B cell (primary cell): ENCODE measurements at places on chromosomes 5 and 9. TPM values are rescaled to one million over a fixed set of nuclear protein-coding genes. Genes with fewer than 3 reads are reported as not detected.

The TAF1L gene
- not detected in 2 replicates for polyA plus RNA-seq

The SLC36A3 gene
- not detected in 2 replicates for polyA plus RNA-seq

The SPATA31A3 gene
- not detected in 2 replicates for polyA plus RNA-seq

The PCDHGA6 gene
- 0.33 and 0.78 TPM in 2 replicates for polyA plus RNA-seq

The ANKRD31 gene
- polyA plus RNA-seq, result 0.06 and 0.09 TPM in 2 replicates

The SPINK4 gene
- polyA plus RNA-seq, result not detected in 2 replicates

The NOL8 gene
- polyA plus RNA-seq, result 19.9 and 33.1 TPM in 2 replicates

The SLC34A3 gene
- polyA plus RNA-seq, result not detected in 2 replicates
